Activated naive CD4-positive, alpha-beta T cell (primary cell): ENCODE measurements at places on chromosomes 12 and 14.

- no peak for DNase-seq
Measured at GRCh38 chr14:73311708-73312030, 74.4 kb downstream of the PAPLN start.

DNA sequence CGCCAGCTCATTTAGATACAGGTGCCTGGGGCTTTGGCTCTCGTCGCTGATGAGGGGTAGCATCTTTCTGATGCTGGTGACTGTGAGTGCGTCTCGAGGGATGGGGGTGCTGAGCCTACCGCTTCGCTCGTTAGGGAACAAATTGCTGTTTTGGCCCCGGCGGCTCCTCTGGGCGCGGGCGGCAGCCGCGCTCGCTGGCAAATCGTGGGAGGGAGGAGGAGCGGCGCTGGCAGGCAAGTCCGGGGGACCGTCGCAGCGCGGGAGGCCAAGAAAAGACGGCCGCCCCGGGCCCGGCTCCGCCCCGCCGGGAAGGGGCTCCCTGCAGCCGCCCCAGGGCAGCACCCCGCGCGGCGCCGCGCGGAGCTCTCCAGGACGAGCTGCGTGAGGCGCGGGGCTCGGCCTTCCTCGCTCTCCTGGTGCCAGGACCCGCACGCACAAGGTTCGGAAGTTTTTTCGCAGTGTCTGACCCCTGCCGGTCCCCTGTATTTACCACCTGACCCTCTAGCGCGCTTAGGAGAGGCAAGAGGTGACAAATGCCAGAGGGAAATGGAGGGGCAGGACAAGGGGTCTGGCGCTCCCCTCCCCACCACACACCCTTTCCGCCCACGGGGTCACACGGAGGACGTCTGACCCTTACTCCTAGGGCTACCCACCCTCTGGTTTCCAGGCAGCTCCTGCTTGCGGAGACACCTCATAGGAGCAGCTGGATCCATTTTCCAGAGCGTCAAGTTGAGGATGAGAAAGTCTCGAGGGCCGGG lies 899 bp upstream of the KCNH3 start:
- DNase-seq: no peak

DNA sequence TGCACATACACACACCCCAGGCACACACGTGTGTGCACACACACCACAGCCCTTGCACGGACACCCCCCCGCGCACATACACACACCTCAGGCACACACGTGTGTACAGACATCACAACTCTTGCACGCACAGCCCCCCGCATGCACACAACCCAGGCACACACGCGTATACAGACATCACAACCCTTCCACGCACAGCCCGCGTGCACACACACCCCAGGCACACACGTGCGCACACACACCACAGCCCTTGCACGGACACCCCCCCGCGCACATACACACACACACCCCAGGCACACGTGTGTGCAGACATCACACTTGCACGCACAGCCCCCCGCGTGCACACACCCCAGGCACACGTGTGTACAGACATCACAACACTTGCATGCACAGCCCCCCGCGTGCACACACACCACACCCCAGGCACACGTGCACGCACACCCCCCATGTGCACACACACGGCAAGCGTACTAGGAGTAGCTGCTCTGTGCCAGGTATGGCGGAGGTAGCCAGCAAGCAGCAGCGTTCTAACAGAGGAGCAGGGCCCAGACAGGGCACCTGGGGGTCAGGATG lies 18.2 kb upstream of the ANKLE2 start:
- DNase-seq: no peak

- no peak for DNase-seq
Measured at GRCh38 chr14:97626088-97626487, 828.9 kb downstream of the VRK1 start.

GRCh38 chr12:114302606-114303315 lies 103.2 kb downstream of the TBX5 start:
- DNase-seq: no peak

- no peak for DNase-seq
Measured at GRCh38 chr12:4960030-4960429, 50.3 kb downstream of the KCNA1 start.

DNA sequence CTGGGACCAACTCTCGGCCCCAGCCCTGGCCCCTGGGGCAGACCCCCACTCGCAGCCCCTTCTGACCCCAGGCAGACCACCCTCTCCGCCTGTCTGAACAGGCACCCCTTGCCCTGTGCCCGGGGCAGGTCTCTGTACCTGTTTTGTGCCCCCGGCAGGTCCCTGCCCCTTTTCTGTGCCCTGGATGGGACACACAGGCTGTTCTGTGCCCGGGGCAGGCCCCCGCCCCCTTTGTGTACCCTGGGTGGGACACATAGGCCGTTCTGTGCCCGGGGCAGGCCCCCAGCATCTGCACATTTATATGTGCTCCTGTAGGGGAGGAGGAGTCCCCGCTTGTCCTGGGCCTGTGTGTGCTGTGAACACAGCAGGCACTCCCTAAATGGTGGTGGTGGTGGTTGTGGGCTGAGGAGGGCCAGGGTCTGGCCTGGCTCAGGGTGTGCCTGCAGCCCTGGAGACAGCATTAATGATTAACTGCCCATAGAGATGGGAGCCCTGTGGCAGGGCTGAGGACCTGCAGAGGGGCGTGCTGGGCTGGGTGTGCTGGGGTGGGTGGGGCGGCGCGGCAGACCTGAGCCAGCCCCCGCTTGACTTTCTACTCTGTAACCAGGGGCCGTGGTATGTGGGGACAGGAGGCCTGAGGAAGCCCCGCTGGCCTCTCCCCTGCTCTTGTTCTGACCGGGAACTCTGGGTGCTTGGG lies 3.7 kb downstream of the FBRSL1 start:
- DNase-seq: no peak
